ENCODE measurements at places on chromosomes 16 and 17. TPM values are rescaled to one million over a fixed set of nuclear protein-coding genes. Genes with fewer than 3 reads are reported as not detected.

HSD17B1 gene
- total RNA-seq = 3.2 TPM

NOMO2 gene
- total RNA-seq = 123 TPM

C16orf74 gene
- total RNA-seq = 3.1 TPM

PLCD3 gene
- 64.2 TPM for total RNA-seq

- DNase-seq = no peak
These were observed 7.4 kb upstream of the COX10 start for GRCh38 chr17:14061666-14062560.

- no peak for DNase-seq
These were observed 4.2 kb downstream of the TOB1 start for GRCh38 chr17:50861822-50862528.

GRCh38 chr17:20098314-20098713 is 89.2 kb downstream of the SPECC1 start:
- no peak for DNase-seq
